Stimulated activated CD4-positive, alpha-beta T cell treated with anti-CD3 and anti-CD28 coated beads, Interleukin-1b, Interleukin-23, amount 100 ng/mL, for 4 hours (primary cell): ENCODE measurements at places on chromosomes 7 and 10.

GRCh38 chr10:70174058-70174741, 3.9 kb upstream of the SAR1A start:
- no peak for DNase-seq

- DNase-seq, result no peak
Observed at GRCh38 chr7:32072397-32072796, 2.2 kb upstream of the PDE1C start.

GRCh38 chr10:43968961-43969360, 320.3 kb upstream of the ZNF32 start:
- DNase-seq, result no peak

DNA sequence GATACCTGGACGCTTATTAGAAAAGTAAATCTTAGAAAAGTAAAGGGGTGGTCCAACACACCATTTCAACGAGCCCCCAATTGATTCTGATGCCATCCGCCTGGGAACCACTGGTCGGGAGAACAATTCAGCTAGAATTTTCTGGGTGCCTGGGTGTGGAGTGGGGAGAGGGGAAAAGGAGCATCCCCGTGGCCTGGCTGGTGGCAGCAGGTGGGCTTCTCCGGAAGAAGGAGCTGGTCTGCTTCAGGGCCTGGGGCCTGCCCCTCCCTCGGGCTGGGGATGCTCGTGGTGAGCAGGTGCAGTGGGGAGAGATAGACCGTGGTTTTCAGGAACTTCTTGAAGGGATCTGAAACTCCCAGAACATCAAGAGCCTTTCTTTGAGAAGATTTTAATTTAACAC, 39.9 kb upstream of the DUSP5 start:
- no peak for DNase-seq

- DNase-seq, result no peak
Observed at GRCh38 chr10:74704629-74705357, 121.6 kb upstream of the KAT6B start.

DNA sequence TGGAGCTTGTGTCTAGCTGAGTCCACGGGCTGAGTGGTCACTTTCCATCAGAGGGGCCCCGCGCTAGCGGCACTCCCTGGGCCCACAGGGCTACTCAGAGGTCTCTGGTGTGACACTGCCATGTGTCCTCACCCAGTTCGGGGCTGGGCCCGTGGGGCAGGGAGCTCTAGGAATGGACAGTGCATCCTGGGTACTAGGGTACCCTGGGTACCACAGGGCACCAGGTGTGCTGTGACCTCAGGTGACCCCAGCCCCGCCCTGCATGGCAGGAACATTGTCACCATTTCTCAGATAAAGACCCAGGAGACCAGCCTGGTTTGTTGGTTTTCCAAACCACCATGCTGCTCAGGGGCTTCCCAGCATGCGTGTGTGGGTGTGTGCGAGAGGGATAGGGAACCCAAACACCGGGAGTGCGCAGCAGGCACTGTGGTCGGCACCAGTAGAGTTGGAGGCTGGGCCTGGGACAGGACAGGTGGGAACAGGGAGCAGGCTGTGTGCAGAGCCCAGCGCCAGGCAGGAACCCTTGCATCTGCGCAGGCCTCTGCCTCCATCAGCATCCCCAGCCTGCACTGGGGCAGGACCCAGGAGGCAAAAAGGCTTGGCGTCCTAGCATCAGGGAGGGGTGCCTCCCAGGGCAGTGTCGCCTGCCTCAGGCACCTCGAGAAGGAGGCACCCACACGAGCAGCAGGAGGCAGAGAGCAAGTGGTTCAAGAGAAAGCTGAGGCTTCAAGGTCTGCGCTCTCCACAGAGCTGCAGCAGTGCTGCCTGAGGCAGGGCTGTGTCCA, 19.4 kb upstream of the CSGALNACT2 start:
- no peak for DNase-seq

DNA sequence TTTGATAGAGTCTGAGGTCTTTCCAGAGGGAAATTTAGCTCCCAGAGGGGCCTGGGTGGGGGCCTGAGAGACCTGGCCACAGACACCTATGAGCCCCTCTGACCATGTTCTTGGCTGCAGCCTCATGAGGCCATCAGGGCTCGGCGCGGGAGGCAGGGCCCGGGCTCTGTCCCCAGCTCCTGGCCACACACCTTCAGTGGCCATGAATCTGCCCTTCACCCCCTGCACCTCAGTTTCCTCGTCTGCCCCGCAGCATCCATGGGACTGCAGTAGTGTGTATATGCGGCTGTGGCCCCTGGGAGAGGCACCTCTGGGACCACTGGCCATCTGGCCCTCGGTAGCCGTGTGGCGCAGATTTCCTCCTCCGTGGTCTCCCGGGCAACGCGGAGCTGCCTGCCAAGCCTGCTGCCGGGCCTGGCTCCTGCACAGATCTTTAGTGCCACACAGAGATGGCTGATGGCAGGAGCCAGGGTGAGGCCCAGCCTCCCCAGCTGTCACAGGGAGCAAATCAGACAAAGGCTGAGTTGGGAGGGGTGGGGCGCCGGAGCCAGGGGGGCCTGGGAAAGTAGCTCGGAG, 23.6 kb upstream of the ADCYAP1R1 start:
- no peak for DNase-seq
